ENCODE measurements at places on chromosomes 4 and X. TPM values are rescaled to one million over a fixed set of nuclear protein-coding genes. Genes with fewer than 3 reads are reported as not detected.

C4orf51 gene
- total RNA-seq = not detected

SPANXN1 gene
- not detected for total RNA-seq

SGCB gene
- total RNA-seq = 40.4 TPM

YY2 gene
- total RNA-seq = 3.4 TPM

SYP gene
- total RNA-seq = 0.45 TPM

UGT2B7 gene
- total RNA-seq = not detected

PRDX4 gene
- total RNA-seq = 196 TPM

SYNPO2 gene
- total RNA-seq = 8.5 TPM

BEND2 gene
- not detected for total RNA-seq

DNA sequence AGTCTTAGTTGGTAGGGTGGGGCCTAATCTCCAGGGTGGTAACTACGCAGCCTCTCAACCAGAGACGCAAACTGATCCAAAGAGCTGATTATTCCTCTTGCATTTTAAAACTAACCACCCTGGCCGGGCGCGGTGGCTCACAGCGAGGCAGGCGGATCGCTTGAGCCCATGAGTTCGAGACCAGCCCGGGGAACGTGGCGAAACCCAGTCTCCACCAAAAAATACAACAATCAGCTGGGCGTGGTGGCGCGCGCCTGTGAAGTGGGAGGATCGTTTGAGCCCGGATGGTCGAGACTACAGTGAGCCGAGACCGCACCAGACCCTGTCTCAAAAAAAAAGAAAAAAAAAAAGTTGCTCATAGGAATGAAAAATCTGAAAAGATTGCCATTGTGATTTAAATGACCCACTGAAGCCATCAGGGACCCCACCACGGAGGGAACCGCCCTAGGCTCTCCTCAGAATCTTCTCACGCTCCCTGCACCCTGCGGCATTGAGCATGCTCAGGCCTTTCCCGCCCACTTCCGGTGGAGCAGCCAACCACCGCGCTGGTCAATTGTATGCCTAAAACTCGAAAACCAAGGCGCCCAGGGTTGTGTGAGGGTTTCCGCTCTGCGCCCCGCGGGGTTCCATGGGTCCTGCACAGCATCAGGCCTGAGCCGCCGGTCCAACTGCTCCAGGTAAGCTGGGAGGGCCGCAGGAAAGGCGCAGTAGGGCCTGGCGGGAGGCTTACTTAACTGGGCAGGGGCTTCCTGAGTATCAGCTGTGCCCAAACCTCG, at the start of gene TRIM60:
Gene TRIM60 (plus strand): TSS at position 564 of the 776 bp plus-strand sequence. CDS start 8,074 bp downstream, outside the sequence.
- DNase-seq = no peak
- no peak within 1 kb of the TSS for H3K4me3 ChIP-seq
- H3K36me3 ChIP-seq = no peaks in the 10 kb centered on the region
- H3K27me3 ChIP-seq = no peaks in the 10 kb centered on the region

DNA sequence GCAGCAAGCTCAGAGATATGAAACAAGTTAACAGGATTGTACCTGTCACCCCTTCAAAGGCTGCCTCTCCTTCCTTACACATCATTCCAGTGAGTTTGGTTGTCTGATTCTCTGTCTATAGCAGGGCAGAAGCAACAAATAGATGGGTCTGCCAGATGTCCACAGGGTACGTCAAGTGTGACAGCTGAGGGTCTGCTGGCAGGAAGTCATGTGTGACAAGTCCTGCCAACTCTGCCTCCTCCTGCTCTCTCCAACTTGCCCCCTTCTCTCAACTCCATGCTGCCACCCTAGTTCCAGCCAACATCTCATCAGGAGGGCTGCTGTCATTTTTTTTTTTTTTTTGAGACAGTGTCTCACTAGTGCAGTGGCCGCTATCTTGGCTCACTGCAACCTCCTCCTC, 109.2 kb downstream of the NSUN7 start:
- H3K27ac ChIP-seq = no peak overlapping the region
- no peaks in the 10 kb centered on the region for H3K36me3 ChIP-seq
- no peak overlapping the region for H3K4me3 ChIP-seq
- DNase-seq = no peak
- H3K4me1 ChIP-seq = no peaks in the 10 kb centered on the region

DNA sequence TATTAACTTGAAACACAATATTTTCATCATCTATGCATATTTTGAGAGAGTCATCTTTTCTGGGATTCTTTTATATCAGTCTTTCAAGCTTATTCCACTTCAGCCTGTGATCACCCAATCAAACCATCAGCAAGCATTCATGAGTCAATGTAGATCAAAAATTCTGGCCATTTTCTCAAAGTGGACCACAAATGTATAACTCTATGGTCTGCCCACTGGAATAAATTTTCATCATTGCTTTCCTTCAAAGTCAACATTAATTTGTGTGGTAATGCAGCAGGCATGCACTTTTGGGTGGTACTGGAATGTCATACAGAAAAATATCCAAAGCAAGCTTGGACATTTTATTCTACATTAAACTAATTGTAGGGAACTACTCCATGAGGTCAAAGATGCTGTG, 1013.0 kb downstream of the STIM2 start:
- no peak overlapping the region for H3K27ac ChIP-seq
- H3K4me1 ChIP-seq = no peaks in the 10 kb centered on the region
- H3K4me3 ChIP-seq = no peak overlapping the region
- H3K27me3 ChIP-seq = no peaks in the 10 kb centered on the region
- H3K36me3 ChIP-seq = peaks cover 3% of the 10 kb centered on the region

- no peak for DNase-seq
- no peaks in the 10 kb centered on the region for H3K36me3 ChIP-seq
- H3K4me3 ChIP-seq = no peak overlapping the region
- no peaks in the 10 kb centered on the region for H3K27me3 ChIP-seq
- H3K27ac ChIP-seq = no peak overlapping the region
Measured at GRCh38 chr4:186255122-186255521, 10.9 kb upstream of the F11 start.

DNA sequence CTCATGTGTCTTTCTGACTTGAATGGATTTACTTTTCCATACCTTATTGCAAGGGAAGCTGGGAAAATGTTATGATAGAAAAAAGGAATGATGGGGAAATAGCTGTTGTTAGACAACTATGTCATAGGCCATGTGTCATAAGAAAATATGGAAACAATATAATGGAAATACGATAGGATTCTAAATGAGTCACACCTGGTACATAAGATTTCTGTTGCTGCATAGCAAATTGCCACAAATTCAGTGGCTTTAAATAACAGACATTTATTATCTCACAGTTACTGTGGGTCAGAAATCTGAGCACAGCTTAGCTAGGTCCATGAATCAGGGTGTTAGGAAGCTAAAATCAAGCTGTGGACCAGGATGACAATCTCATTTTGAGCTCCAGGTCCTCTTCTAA, 44.6 kb upstream of the ANKRD50 start:
- H3K27ac ChIP-seq = no peak overlapping the region
- no peaks in the 10 kb centered on the region for H3K4me1 ChIP-seq
- no peaks in the 10 kb centered on the region for H3K27me3 ChIP-seq
- no peak overlapping the region for H3K4me3 ChIP-seq
- DNase-seq = no peak

DNA sequence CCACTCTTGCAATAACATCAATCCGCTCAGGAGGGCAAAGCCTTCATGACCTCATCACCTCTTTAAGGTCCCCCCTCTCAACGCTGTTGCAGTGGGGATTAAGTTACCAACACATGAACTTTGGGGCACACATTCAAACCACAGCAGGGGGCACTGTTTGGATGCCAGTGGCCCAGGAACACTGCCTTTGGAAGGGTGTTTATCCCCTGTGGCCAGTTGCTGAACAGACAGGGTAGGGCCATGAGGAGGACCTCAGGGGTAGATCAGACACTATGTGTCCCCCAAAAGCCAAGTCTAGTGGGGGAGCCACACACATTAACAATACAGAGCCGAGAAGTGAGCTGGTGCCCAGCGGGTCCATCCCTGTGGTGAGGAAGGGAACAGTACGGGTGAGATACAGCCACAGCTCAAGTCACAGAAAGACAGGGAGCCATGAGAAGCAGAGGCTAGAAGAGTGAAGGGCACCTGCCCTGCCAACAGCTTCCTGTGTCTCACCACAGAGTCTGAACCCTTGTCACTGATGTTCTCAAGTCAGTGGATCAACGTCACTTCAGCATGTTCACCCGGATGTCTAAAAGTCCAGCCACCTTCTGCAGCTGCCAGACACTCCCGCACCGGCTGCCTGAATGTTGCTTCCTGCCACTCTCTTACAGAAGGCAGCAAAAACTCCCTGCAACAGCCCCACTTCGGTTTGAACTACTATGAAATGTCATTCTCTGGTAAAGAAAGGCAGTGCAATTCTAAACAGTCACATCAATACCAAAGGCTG, 19.9 kb upstream of the MXD4 start:
- H3K4me1 ChIP-seq = no peaks in the 10 kb centered on the region
- no peak for DNase-seq
- H3K36me3 ChIP-seq = no peaks in the 10 kb centered on the region
- H3K4me3 ChIP-seq = no peak overlapping the region
- no peak overlapping the region for H3K27ac ChIP-seq

GRCh38 chrX:106905064-106905708, 2.0 kb upstream of the RIPPLY1 start:
- no peaks in the 10 kb centered on the region for H3K27me3 ChIP-seq
- H3K4me3 ChIP-seq = no peak overlapping the region
- no peak for DNase-seq
- no peak overlapping the region for H3K27ac ChIP-seq
- H3K36me3 ChIP-seq = no peaks in the 10 kb centered on the region

DNA sequence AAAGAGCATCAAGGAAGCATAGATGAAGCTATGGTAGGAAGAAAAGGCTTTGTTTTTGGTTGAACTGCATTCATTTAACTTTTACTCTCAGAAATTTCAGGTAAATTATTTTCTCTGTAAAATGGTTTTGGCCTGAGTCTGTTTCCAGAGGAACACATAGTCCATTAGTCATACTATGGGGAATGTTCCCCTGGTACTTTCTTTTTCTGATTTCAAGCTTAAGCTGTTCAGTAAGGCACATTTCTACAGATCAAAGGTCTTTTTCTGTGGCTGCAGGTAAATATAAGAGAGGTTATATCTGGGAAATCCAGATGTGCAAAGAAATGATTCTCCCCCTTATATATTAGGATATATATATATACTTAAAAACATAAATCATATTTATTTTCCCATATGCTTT, 1744.4 kb upstream of the ADGRL3 start:
- no peak overlapping the region for H3K4me3 ChIP-seq
- H3K27me3 ChIP-seq = no peaks in the 10 kb centered on the region
- H3K4me1 ChIP-seq = no peaks in the 10 kb centered on the region
- no peak overlapping the region for H3K27ac ChIP-seq
- no peaks in the 10 kb centered on the region for H3K36me3 ChIP-seq
- peak; percentile 10 for DNase-seq

DNA sequence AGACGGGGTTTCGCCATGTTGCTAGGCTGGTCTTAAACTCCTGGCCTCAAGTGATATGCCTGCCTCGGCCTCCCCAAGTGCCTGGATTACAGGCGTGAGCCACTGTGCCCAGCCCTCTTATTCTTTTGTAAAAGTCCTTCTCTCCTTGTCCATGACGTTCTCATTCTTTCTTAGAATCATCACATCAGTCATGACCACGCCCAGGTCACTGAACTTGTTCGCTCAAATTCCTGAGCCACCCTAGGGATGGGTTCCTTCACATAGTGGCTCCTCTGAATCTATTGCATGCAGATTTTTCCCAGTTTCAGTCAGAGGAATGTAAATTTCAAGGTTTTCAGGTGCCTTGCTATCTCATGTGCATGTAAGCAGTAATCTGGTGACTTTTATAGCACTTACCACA, 15.7 kb downstream of the JADE1 start:
- no peak overlapping the region for H3K27ac ChIP-seq
- no peaks in the 10 kb centered on the region for H3K4me1 ChIP-seq
- H3K36me3 ChIP-seq = peaks cover 2% of the 10 kb centered on the region
- H3K27me3 ChIP-seq = no peaks in the 10 kb centered on the region
- H3K4me3 ChIP-seq = no peak overlapping the region

GRCh38 chrX:78517124-78517523, 142.0 kb downstream of the RTL3 start:
- no peak overlapping the region for H3K4me3 ChIP-seq
- DNase-seq = no peak
- no peaks in the 10 kb centered on the region for H3K27me3 ChIP-seq
- no peaks in the 10 kb centered on the region for H3K4me1 ChIP-seq
- no peak overlapping the region for H3K27ac ChIP-seq

GRCh38 chr4:110196871-110197528, 1.4 kb downstream of the ELOVL6 start:
- peak overlapping the region; percentile 88 for H3K4me3 ChIP-seq
- H3K36me3 ChIP-seq = peaks cover 7% of the 10 kb centered on the region
- no peaks in the 10 kb centered on the region for H3K27me3 ChIP-seq

- no peaks in the 10 kb centered on the region for H3K36me3 ChIP-seq
- H3K4me1 ChIP-seq = no peaks in the 10 kb centered on the region
- H3K4me3 ChIP-seq = no peak overlapping the region
Measured at GRCh38 chr4:28004520-28004919, 1143.9 kb downstream of the STIM2 start.

- no peaks in the 10 kb centered on the region for H3K4me1 ChIP-seq
- no peak overlapping the region for H3K27ac ChIP-seq
- no peak for DNase-seq
- H3K27me3 ChIP-seq = no peaks in the 10 kb centered on the region
- no peak overlapping the region for H3K4me3 ChIP-seq
- H3K36me3 ChIP-seq = no peaks in the 10 kb centered on the region
Measured at GRCh38 chrX:18542905-18543304, 117.5 kb downstream of the CDKL5 start.

DNA sequence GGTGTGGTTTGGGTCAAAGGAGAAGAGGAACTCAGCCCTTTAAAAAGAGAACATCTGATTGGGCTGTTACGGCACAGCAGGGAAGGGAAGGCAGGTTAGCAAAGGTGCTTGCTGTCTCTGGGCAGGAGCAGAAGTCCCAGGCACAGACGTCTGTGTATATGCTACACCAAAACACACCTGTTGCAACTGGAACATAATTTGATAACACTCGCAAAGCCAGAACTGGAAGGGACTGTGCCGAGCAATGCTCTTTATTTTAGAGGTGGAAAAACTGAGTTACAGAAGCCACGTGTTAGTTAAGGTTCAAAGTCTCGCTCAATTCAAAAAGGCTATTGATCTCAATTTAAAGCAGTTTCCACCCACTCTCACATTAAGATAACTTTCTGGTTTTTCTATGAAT, 2.2 kb upstream of the FAM114A1 start:
- H3K4me1 ChIP-seq = peaks cover 6% of the 10 kb centered on the region
- DNase-seq = no peak
- H3K4me3 ChIP-seq = no peak overlapping the region

- H3K27ac ChIP-seq = no peak overlapping the region
- H3K4me1 ChIP-seq = no peaks in the 10 kb centered on the region
- H3K27me3 ChIP-seq = no peaks in the 10 kb centered on the region
- H3K36me3 ChIP-seq = no peaks in the 10 kb centered on the region
- no peak overlapping the region for H3K4me3 ChIP-seq
- DNase-seq = no peak
Measured at GRCh38 chrX:153984351-153985178, 12.0 kb downstream of the TMEM187 start.

- H3K36me3 ChIP-seq = no peaks in the 10 kb centered on the region
- H3K27me3 ChIP-seq = no peaks in the 10 kb centered on the region
- no peak for DNase-seq
- H3K4me3 ChIP-seq = no peak overlapping the region
- H3K27ac ChIP-seq = no peak overlapping the region
Measured at GRCh38 chrX:151536571-151536970, 26.9 kb upstream of the PASD1 start.

- H3K27me3 ChIP-seq = no peaks in the 10 kb centered on the region
- no peak overlapping the region for H3K27ac ChIP-seq
- no peak for DNase-seq
- no peaks in the 10 kb centered on the region for H3K4me1 ChIP-seq
Measured at GRCh38 chr4:159503236-159504008, 400.5 kb downstream of the RAPGEF2 start.

Data from SJCRH30 (cell line).